NCI-H460 (cell line): ENCODE measurements at places on chromosomes 7 and 10. TPM values are rescaled to one million over a fixed set of nuclear protein-coding genes. Genes with fewer than 3 reads are reported as not detected.

DNA sequence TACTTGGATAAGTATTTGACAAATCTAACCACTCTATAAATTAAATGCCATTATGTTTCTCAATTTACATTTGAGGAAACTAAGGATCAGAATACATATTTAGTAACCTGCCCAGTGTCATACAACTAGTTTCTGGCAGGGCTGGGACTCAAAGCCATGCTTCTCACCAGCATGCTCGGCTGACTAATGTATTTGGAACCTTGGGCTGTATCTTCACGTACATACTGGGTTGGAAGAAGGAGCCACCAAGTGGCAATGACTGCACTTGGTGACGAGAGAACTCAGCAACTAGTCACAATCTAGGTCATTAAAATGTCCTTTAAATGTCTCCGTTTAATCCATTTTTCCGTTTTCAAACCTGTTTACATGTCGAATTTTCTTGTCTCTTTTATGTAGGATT lies 42.9 kb downstream of the CHRM2 start:
- no peak for DNase-seq

DNA sequence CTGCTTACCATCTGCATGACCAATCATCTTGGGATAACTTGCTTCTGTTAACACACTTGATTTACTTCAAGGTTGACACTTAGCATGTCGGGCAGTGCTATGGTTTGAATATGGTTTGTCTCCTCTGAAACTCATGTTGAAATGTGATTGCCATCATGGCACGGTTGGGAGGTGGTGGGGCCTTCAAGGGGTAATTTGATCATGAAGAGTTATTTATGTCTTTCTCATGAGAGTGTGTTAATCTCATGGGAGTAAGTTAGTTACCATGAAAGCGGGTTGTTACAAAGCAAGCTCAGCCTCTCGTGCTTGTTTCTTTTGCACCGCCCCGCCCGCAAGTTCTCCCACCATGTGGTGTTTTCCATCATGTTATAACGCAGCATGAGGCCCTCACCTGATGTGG lies 163.6 kb downstream of the DOCK4 start:
- DNase-seq: no peak

DNA sequence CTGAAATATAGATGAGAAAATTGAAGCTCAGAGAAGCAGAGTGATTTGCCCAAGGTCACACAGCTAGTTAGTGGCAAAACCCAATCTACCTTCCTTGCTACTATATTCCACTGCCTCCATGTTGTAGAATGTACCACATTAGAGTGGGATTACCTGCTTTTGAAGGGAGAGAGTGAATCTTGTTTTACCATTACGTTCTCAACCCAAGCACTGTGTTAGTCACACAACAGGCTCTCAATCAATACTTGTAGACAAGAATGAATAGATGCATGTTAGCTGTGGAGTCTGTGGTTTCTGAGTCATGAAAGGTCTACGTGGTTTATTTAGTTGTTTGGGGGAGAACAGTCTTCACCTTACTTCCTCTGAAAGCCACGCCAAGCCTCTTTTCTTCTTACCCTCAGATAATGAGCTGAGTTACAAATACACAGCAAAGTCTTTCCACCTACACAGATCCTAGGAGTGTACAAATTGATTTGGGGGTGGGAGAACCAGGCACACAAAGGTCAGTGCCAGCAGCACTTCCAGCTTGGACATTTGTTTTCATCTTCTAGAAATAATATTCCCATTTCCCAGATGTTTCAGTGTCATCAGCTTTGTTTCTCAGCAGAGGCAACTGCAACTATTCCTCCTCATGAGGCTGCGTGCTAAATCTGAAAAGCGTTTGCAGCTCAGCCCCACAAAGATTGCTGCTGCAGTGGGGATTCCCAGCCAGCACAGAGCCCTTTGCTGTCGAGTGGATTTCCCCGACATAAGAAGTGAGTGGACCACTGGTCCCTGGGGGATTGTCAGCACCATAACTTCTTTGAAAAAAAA lies 71.5 kb upstream of the ADO start:
- no peak for DNase-seq

GRCh38 chr10:32179836-32180235 lies 123.6 kb upstream of the KIF5B start:
- no peak for DNase-seq

- DNase-seq: no peak
Observed at GRCh38 chr7:90988996-90989765, 275.1 kb upstream of the FZD1 start.

DNA sequence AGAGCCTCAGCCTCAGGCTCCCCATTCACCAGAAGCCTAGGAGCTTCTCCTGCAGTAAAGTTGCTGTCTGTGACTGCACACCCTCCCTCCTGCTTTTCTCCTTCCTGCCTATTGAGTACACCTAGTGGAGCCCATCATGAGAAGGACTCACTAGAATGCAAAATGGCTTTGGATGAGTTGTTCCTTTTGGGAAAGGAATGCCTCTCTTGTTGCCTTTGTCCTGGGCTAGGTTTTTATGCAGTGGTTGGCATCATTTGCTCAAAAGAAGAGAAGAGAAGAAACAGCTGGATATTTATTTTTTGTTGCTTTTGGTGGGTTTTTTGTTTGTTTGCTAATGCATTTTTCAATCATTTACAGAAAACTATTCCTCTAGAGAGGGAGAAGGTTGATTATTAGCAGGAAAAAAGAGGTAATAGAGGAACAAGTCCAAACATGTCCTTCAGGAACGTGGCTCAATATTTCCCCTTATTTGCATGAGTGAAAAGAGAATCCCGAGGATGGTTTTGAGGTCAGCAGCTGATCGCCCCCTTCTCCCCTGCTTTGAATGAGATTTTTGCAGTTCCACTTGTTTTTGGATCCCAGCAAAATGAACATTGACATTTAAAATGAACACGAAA lies 369.9 kb upstream of the NRP1 start:
- DNase-seq: no peak

- no peak for DNase-seq
Observed at GRCh38 chr10:71052076-71052660, 160.2 kb upstream of the UNC5B start.

- no peak for DNase-seq
Observed at GRCh38 chr10:28710202-28710886, 33.0 kb downstream of the BAMBI start.

DNA sequence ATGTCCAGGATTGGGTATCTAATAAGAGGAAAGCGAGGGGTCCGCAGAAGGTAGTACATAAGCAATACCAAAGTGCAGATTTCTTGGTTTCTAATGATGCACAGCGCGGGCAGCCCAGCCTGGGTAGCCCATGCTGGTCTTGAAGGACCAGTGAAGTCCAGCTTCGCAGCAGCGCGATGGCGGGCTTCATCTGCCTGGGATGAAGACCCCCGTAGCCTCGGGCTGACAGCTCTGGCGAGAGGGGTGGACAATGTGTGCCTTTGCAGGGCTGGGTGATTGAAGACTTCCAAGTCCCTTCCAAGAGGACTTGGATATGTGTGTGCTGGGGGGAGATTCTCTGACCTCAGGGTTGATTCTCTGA lies 2.2 kb downstream of the SORCS3 start:
- no peak for DNase-seq

- no peak for DNase-seq
Observed at GRCh38 chr7:28029051-28029450, 151.5 kb downstream of the JAZF1 start.

- no peak for DNase-seq
Observed at GRCh38 chr10:124703778-124704427, 40.3 kb downstream of the FAM53B start.

DNA sequence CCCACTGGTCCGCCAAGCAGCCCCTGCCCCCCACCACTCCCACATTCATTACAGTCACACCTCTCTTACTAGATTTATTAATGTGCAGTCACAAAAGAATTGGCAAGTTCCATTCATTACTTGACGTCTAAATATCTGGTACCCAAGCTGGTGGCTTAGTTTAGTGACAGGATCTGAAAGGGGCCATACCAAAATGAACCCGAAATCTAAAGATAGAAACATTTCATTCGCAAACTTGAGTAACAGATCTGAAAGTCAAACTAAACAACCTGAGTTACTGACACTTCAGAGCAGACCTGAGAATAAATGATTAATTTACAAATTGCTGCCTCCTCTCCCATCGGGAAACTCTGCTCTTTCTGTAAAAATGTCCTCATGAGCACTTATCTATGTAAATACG lies 53.4 kb downstream of the TNS3 start:
- DNase-seq: no peak

GRCh38 chr10:45410807-45411606 lies 37.0 kb downstream of the ALOX5 start:
- DNase-seq: no peak

DNA sequence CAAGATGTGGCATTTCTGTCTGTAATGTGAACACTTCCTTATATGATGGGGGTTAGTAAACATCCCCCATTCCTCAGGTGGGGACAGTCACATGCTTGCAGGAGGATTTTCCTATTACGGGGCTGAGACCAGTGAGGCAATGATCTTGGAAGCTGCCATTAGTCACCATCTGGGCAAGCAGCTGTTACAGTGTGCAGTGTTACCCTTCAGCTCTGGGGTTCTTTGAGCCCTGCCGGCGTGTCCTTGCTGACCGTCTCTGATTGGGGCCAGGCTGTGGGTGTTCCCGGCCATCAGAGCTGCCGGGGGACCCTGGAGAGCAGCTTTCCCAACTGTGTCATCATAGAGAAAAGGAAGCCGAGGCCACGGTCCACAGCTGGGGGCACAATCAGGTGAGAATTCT lies 126.8 kb upstream of the FAM20C start:
- DNase-seq: no peak

DNA sequence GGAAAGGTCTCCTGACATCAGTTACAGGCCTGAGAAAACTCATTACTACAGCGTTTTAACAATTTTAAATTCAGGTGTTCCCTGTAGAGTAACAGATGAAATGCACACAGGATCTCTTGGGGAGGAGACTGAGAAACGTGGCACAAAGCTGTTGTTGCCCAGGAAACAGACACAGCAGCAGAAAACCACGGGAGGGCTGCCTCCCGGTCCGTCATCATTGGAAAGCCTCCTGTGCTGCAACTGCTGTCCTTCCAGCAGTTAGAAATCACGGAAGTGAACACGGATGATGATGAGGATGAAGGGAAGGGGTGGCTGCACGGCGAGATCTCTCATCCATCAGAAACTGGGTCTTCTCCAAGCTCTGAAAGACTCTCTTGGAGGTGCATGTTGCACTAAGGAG lies 94.6 kb upstream of the RNF32 start:
- no peak for DNase-seq

Gene AEBP1
- not detected in 2 replicates for total RNA-seq

Gene AFAP1L2
- total RNA-seq: 0.06 TPM in 1 of 2 replicates, not detected in the other

Gene STK17A
- total RNA-seq: 57.8 and 61.6 TPM in 2 replicates
